Neuronal stem cell (in vitro differentiated cells): ENCODE measurements at places on chromosomes 13 and 19.

DNA sequence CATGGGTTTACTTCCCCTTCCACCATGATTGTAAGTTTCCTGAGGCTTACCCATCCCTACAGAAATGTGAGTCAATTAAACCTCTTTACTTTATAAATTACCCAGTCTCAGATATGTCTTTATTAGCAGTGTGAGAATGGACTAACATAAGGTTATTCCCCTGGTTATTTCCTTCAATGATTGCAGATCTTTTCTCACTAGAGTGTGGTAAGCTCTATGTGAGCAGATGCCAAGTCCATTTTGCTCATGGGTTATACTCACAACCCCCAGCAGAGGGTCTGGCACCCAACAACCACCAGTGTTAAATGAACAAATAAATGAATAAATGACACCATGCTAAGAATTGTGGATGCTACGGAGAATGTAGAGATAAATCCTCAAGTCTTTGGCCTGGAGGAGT, 472.8 kb downstream of the LIG4 start:
- no peak for DNase-seq

DNA sequence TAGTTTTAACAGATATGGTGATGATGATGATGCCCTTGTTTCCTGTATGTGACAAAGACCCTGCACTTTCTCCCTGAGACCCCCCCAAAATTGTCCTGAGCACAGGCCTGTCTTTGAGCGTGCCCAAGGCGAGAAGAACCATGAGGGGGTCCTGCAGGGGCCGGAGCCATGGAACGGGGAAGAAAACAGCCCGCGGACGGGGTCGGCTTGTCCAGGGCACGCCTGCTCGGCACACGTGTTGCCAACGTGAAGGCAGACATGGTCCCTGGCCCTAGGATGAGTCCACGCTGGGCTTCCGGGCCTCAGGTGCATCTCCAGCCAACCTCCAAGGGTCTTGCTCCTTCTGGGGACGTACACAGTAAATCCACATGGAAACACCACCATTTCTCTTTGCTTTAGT, 90.8 kb downstream of the SLC7A1 start:
- no peak for DNase-seq

GRCh38 chr19:34034318-34034846, 137.9 kb upstream of the LSM14A start:
- no peak for DNase-seq

DNA sequence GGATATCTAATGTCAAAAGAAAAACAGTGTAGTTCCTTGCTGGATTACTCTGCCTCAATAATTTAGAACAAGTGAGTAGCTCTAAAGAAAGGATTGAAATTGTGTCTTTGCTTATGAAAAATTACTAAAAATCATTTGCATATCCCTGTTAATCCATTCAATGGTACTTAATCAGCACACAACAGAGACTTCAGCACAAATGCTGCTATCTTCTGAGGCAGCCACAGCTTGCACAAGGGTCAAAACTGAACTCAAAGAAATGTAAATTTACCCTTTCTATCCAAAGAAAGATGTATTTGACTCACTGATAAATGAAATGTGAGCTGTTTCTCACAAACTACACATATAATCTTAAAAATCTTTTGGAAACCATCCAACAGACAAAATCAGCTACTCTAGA, 116.2 kb downstream of the LHFPL6 start:
- no peak for DNase-seq

GRCh38 chr13:112697756-112698655, 8.2 kb downstream of the ATP11A start:
- DNase-seq, result no peak

DNA sequence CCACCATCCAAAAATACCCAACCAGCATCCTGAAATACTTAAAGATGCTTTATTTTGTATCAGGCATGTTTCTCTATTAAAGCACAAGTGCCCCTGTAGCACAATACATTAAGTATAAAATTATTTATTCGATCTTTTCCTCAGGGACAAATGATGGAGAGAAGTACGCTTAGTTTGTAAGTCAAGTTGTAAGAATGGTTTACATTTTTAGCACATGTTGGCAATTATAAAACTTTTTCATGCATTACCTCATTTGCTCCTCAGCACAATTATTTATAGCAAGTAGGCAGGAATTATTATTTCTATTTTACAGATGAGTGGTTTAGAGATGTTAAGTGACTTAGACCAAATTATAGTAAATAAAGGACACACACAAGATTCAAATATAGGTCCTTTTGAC, 232.6 kb upstream of the HTR2A start:
- DNase-seq, result no peak

DNA sequence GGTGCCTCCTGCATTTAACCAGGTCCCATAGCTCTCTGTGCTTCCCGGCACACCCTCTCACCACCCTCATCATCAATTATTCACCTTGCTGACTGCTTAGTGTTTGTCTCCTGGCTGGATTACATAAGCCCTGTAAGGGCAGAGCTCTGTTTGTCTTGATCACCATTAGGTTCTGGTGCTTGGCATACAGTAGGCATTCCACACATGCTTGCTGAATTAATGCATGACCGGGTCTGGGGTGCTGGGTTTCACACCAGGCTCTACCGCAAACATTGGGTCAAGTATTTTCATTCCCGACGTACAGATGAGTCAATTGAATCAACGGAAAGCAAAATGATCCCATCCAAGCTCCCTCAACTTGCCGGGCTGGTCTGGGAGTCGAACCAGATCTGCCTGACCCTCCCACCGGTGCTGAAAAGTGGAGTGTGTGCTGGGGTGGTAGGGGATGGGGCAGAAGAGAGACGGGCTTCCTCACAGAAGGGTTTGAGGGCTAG, 28.5 kb downstream of the VAV1 start:
- no peak for DNase-seq

DNA sequence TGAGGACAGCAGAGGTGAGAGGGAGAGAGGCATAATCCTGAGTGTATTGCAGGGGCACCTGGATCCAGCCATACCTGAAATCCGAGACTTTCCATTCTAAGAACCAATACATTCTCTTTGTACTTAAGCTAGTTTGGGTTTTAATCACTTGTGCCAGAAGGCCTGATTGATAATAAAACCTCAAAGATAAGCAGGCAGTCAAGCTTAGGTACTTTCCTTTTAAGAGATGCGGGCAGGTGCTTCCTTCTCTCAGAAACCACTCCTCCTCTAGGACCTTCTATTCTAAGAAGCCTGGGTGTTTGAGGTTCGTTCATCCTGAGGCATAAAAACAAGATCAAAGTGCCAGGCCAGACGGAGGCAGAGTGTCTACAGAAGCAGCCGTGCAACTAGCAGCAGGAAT, 22.2 kb downstream of the FAM187B start:
- DNase-seq, result no peak

DNA sequence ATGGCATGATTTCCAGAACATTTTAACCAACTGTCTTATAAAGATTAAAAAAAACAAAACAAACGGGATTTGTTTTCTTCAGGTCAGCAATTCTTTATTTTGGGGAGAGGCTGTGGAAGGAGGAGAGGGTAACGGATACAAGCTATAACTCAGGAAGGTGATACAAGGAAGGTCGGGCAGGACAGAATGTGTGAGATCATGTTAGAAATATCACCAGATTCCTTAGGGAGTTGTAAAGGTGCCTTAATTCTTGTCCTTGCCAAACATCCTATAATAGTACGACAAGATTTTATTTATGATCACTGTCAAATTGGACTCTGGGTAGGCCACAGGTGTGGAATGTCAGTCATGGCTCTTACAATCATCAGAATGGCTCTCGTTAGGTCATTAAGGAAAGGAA, 503.1 kb downstream of the DIAPH3 start:
- DNase-seq, result no peak

GRCh38 chr19:43636121-43636683, 3.4 kb downstream of the CADM4 start:
- peak; percentile 45 for DNase-seq
